ENCODE measurements at places on chromosomes 2 and 18. TPM values are rescaled to one million over a fixed set of nuclear protein-coding genes. Genes with fewer than 3 reads are reported as not detected.

The ERICH2 gene
- not detected for total RNA-seq

The MTA3 gene
- 44.4 TPM for total RNA-seq

The ALPG gene
- not detected for total RNA-seq

The RPE gene
- total RNA-seq = 43.2 TPM

The FLACC1 gene
- 0.56 TPM for total RNA-seq

The MAPRE3 gene
- 6.9 TPM for total RNA-seq

The TTN gene
- total RNA-seq = 1.5 TPM

The SLC38A11 gene
- 0.48 TPM for total RNA-seq
